ENCODE measurements at places on chromosomes 6 and 20.

DNA sequence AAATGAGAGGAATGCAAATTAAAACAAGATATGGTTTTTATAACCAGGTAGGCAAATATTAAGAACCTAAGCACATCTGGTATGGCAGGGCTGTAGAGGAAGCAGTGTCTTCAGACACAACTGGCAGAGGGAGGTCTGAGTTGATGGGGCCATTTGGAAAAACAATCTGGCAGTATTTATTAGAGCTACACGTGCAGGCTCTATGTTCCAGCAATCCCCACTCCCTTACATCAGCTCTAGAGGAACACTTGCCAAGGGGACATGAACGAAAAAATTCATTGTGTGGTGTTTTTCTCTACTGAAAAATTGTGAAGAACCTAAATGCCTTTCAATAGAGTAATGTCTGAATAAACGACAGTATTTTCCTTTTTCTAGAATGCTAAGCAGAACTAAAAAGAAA is 111.6 kb upstream of the EDN1 start:
- DNase-seq, result no peak

DNA sequence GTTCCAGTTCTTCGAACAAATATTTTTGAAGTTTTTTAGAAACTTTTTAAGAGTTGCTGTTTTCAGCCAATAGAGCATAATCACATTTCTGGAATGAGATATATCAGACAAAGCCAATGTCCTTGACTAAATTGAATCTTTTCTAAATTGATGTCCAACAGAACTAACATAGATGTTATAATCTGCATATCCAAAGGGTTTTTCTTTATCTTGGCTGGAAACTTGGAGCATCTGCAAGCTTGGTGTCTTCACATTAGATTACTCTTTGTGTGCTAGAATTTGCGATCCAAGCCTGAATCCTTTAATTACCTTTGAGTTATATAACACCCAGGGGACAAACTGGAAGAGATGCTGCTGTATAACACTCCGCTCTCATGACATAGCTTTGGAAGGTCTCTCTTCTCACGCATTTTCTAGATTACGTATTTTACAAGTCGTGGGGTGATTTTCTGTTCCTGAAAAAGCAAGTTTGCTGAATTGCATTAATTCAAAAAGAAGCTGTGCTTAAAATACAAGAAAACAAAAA is 64.4 kb upstream of the FUCA2 start:
- no peak for DNase-seq

DNA sequence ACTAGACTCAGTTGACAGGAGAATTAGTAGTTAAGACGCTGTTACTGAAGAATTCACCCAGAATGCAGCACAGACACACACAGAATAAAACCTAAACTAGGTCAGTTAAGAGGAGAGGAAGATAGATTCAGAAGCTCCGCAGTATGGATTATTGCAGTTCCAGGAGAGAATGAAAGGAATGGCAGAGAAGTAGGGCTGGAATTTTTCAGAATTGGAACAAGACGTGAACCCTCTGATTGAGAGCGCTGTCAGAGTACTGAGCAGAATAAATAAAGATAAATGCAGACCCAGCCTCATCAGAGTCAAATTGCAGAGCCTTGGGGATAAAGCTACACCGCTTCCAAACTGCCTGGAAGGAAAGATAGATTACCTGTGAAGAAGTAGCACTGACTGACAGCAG is 344.6 kb downstream of the FARS2 start:
- DNase-seq, result no peak

DNA sequence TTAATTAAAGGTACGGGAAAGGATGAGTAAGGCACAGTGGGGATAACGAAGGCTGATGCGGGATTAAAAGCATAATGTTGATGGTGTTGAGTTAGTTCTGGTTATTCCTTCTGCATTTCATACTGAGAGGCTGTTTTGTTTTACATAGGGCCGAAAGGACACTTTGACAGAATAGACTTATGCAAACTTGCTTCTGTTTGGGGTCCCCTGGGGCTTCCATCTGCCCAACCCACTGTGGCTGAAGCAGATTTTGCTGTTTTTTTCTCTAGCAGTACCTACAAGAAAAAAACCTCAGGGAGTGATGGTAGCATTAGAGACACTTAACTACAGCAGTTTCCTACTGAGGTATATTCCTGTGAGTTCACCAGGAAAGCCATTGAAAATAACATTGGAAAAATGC is 136.1 kb upstream of the SUPT3H start:
- DNase-seq, result no peak

GRCh38 chr20:58967652-58968429 is 13.2 kb upstream of the NELFCD start:
- no peak for DNase-seq

DNA sequence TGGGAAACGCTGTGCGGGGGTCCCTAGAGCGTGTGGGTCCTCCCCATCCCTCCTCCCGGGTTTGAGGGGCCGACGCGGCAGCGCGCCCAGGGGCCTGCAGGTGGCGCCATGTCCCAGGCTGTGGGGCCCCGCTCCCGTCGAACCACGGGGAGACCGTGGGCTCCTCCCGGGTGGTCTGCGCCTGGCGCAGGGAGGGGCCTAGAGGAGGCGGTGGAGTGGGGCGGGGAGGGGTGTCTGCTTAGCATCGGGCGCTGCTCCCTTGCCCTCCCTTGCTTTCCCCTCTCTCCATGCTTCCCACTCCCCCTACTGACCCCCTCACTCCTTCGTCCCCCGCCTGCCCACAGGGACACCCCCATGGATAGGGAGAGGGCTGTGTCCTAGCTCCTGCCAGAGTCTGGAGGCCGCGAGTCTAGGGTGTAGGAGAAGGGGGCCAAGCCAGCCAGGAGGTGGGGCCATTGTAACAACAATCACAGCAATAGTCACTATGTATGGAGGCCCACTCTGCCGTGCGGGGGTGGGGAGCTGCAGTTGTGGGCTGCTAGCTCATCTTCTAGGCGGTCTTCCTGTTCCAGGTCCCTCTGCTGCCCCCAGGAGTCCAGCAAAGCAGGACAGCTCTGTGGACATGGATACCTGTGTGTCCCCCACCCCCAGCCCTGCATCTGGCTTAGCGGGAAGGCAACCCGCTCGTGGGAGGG is 51.7 kb downstream of the CHMP4B start:
- no peak for DNase-seq

DNA sequence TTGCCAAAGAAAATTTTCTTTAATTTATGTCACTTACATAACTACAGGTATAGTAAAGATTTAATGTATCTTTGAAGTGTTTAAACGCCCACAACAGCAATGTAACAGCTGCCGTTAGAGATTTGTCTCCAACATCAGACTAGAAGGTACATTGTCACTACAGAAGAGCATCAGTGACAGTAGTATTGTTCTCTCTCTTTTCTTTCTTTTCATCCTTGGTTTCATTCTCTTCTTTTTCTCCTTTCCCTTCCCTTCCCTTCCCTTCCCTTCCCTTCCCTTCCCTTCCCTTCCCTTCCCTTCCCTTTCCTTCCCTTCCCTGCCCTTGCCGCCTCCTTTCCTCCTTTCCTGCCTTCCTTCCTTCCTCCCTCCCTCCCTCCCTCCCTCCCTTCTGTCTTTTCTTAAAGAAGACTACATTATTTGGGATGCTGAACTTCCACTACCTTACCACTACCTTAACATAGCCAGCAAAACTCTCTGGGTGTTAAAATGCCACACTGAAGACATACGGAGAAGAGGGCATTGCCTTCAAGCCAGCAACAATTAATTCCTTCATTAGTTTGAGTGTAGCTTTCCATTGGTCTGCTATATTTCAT is 663.9 kb downstream of the DOK5 start:
- DNase-seq, result no peak

- DNase-seq, result no peak
Measured at GRCh38 chr20:32368925-32369324, 10.8 kb downstream of the ASXL1 start.

GRCh38 chr20:14093652-14094051 is 98.3 kb downstream of the MACROD2 start:
- no peak for DNase-seq

DNA sequence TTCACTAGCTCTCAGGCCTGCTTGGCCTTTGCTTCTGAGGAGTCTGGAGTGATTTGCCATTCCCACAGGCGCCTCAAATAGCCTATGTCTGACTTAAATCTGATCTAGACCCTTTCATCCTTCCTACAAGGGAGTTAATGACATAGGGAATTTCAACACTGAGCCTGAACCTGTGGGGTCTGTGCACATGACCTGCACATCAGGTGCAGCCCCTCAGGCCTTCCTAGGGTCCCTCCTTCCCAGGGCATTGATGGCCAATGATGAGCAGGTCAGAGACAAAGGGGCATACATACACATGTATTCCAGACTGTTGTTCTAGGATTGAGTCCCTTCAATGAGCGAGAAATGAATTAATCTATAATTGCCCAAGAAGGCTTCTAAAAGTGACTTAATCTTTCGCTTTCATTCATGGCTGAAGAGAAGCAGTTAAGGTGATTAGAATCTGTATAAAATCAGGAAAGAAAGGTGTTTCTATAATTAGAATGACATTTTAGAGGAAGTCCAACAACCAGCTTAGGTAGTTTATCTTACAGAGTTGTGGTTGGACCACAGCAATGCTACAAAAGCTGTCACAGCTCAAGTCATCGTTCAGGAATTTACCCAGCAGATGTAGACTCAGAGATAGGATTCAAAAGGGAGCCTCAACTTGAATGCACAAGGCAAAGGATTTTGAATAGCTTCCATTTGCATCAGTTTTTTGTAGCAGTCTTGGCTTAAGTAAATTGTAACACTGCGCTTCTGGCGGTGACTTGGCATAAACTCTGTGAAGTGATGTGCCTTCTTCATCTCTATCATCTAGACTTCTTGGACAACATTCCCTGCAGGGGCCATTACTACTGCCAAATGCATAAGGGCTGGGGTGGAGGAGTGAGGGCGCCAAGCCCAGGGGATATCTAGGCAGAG is 27.0 kb upstream of the TBC1D7 start:
- DNase-seq, result no peak

DNA sequence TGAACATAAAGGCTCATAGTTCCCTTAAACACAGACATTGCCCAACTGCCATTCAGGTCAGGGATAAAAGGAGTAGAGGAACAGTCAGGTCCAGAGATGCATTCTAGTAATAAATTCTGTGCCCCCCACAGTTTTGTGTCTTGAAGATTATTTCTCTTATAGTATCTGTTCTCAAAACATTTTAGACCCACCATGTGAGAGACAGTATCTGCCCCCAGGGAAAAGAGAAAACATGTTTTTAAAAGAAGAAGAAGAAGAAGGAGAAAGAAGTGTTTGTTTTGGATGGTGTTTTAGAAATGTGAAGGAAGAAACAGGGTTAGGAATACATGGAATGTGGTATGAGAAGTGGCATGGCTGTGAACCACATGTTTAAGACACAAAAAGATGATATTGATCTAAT is 629.6 kb upstream of the EPHA7 start:
- no peak for DNase-seq

GRCh38 chr20:20295621-20296498 is 72.0 kb upstream of the INSM1 start:
- DNase-seq, result no peak

GRCh38 chr6:105116150-105116549 is 63.7 kb downstream of the POPDC3 start:
- no peak for DNase-seq

DNA sequence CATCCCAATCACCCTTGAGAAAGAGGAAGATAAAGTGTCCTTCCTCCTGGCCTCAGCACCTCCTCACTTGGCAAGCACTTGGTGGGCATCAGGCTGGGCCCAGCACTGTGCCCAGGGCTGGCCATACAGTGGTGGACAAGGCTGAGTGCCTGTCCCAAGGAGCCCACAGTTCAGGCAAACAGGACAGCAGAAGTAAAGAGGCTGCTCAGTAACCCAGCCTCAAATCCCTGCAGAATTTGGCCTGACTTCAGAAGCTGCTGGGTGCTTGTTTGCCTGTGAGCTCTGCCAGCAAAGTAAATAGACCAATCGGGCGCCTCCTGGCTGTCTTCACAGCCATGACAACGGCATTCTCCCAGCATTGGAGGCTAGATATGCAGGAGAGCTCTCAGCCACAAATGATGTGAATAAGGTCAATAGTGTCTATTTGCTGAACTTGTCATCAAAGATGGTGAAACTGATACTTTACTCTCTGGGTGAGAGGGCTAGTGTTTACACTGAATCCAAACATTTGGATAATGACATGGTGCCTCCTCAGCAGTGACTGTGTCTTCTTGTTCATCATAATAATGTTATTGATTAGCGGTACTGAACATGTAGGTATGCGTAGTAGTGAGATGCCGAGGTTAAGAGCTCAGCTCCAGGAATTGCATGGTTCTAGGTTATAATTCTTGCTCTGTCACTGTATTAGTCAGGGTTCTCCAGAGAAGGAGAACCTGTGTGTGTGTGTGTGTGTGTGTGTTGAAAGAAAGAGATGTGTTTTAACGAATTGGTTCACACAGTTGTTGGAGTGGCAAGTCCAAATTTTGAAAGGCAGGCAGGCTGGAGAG is 36.9 kb upstream of the FANCE start:
- DNase-seq, result no peak

- DNase-seq, result peak; percentile 1
Measured at GRCh38 chr6:136037242-136037875, 185.9 kb downstream of the PDE7B start.

- no peak for DNase-seq
Measured at GRCh38 chr6:25239498-25239897, 39.7 kb upstream of the CARMIL1 start.

GRCh38 chr6:80480421-80481157 is 374.1 kb downstream of the BCKDHB start:
- DNase-seq, result no peak

DNA sequence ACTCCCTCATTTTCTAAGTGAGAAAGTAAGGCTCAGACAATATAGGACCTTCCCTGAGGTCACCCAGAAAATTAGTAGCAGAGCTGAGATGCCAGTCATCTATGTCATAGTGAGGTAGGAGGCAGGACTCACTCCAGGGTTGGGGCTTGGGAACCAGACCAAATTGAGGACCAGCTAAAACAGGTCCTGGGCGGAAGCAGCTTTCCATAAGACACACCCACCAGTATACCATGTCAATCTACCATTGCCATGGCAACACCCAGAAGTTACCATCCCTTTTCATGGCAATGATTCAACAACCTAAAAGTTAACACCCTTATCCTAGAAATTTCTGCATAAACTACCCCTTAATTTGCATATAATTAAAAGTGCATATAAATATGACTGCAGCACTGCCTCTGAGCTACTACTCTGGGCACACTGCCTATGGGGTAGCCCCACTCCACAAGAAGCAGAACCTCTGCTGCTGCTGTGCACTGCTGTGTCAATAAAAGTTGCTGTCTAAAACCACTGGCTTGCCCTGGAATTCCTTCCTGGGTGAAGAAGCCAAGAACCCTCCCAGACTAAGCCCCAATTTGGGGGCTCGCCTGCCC is 30.3 kb upstream of the OCSTAMP start:
- no peak for DNase-seq

GRCh38 chr6:36075656-36076055 is 48.0 kb downstream of the MAPK14 start:
- no peak for DNase-seq

- no peak for DNase-seq
Measured at GRCh38 chr6:4342407-4343137, 207.2 kb upstream of the ECI2 start.

Data from activated T-cell treated with anti-CD3 and anti-CD28 coated beads for 24 hours (primary cell).